Esophagus squamous epithelium (tissue), 5 donors: ENCODE measurements at places on chromosomes 6 and 20.

- DNase-seq = no peak
Measured at GRCh38 chr6:137900815-137901214, 33.8 kb downstream of the TNFAIP3 start.

DNA sequence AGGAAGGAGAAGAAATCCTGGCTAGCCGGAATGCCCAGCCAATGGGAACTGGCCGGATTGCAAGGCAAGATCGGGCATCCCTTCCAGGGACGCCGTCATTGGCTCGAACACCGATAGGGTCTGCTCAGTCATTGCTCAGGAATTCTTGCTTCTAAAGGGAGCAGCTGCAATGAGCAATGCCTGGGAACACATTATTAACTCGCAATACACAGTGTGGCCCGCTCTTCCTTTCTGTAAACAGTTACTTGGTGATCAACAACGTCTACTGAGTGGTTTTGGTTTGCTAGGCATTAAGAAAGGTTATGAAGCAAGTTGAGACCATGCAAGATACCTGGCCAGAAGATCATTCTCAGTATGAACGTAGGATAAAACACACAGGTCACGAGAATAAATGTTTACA, 165.4 kb upstream of the CITED2 start:
- no peak for DNase-seq

DNA sequence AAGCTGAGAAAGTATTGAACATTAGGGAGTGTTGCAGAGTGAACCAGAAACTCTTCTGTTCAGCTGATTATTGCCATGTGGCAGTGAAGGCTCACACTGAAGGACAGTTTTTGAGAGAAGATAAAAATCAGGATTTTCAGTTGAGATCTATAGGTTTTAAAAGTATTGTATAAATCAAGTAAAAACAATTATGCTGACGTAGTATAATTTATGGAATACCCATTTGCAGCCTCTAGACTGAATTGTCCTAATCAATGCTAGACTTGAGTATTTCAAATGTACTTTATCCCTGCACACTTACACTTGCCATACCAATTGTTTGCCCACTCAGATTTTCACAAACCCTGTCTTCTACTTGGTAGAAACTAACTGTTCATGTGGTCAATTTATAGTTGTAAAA, 245.8 kb downstream of the FRK start:
- DNase-seq = no peak

DNA sequence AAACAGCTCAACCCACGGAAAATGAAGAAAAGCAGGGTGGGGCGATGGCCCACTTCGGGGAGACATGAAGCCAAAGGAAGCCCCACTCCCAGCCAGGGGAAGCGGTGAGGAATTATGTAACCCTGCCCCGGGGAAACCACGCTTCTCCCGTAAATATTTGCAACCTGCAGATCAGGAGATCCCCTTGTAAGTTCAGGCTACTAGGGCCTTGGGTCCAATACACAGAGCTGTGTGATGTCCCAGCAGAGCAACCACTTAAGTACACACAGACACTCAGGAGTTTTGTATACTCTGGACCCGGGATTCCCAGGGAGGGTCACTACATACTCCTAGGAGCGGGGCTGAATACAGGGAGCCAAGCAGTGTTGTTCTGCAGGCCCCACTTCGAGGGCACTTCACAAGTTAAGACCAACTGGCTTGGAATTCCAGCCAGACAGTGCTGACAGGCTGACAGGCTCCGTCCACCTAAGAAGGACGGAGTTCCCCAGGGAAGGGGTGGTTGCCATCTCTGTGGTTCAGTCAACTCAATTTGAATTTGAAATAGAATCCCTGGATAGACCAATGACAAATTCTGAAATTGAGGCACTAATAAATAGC, 301.4 kb upstream of the THEMIS start:
- DNase-seq = no peak

DNA sequence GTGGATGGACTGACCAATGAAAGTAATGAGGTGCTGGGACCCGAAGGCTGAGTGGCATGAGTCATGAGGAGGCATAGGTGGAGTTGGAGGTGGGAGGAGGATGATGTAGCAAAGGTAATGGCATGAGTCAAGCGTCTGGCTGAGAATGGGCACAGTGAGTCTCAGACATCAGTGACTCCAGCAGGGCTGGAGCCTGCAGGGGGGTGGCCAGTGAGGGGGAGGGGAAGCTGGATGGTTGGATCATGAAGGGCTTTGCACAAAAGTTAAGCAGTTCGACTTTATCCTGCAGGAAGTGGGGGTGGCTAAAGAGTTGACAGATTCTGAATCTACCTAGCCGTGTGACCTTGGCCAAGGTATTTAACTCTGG, 99.0 kb upstream of the IYD start:
- DNase-seq = no peak

DNA sequence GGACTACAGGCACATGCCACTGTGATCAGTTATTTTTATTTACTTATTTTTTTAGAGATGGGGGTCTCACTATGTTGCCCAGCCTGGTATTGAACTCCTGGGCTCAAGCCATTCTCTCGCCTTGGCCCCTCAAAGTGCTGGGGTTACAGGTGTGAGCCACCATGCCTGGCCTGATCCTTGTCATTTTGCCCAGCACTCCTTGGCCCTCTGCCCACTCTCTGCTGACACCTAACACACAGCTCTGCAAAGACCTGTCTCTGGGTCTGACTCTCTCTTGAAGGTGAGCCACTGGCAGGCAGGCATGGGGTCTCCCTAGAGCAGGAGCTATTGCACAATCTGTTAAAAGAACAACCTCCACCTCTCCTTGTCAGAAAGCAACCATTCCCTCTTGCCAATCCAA, 155.6 kb downstream of the ZFP64 start:
- DNase-seq = no peak

- no peak for DNase-seq
Measured at GRCh38 chr6:16543521-16543920, 217.7 kb downstream of the ATXN1 start.

- DNase-seq = no peak
Measured at GRCh38 chr6:116047173-116047933, 13.3 kb downstream of the FRK start.
